ENCODE measurements at places on chromosomes 2 and 18.
A peak's percentile ranks its signal among the peaks of the same experiment; 100 is the strongest.

GRCh38 chr2:168699844-168700417, 102.5 kb upstream of the NOSTRIN start:
- peak; percentile 71 for DNase-seq

- no peak for DNase-seq
Measured at GRCh38 chr18:13382954-13383827, 164.6 kb downstream of the LDLRAD4 start.

- DNase-seq = peak; percentile 97
Measured at GRCh38 chr2:61144697-61145268, 17.2 kb upstream of the C2orf74 start.

DNA sequence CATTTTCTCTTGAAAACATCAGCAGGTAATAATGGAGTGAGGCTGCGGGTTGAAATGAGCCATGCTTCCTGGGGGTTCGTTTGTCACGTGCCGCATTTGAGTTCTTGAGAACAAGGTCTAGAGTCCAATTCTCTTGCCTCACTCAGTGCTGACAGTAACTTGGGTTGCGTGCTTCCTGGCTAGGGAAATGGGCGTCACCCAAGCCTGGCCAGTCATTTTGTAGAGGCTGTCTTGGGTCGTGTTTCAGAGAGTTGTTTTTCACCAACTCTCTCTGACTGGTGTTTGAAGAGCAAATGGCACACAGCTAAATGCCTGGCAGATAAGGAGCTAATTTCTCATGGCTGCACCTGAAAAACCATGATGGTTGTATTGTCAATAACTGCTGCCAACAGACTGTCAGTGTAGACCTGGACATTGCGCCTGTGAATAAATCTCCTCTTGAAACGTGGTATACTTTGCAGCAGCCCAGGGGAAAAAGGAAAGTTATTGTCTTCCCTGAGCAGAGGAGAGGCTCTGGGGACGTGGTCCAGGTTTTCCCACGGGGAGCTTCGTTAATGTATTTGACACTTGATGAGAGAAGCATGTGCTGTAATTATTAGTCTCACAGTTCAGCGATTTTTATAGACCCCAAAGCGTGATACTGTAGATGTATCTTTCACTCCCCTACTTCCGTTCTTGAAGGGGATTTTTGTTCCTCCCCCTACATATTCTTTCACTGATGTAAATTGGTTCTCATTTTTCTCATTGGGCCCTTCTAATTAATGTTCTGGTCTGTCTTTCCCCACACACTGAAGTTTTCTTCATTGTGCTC, 196.0 kb downstream of the FHOD3 start:
- DNase-seq = no peak

- no peak for DNase-seq
Measured at GRCh38 chr2:54114936-54115283, 505 bp upstream of the ACYP2 start.

DNA sequence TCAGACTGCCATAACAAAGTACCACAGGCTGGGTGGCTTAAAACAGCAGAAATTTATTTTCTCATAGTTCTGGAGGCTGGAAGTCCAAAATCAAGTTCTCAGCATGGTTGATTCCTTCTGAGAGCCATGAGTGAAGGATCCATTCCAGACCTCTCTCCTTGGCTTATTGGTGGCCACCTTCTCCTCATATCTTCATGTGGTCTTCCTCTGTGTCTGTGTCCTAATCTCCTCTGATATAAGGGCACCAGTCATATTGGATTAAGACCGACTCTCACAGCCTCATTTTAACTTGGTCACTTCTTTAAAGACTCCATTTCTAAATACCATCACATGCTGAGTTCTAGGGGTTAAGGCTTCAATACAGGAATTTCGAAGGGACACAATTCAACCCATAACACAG, 65.1 kb downstream of the CFAP221 start:
- no peak for DNase-seq

GRCh38 chr2:181407171-181407570, 50.0 kb upstream of the ITGA4 start:
- peak; percentile 14 for DNase-seq

GRCh38 chr18:6054256-6054842, 159.0 kb upstream of the TMEM200C start:
- DNase-seq = no peak

- no peak for DNase-seq
Measured at GRCh38 chr2:181602017-181602416, 54.9 kb downstream of the CERKL start.

DNA sequence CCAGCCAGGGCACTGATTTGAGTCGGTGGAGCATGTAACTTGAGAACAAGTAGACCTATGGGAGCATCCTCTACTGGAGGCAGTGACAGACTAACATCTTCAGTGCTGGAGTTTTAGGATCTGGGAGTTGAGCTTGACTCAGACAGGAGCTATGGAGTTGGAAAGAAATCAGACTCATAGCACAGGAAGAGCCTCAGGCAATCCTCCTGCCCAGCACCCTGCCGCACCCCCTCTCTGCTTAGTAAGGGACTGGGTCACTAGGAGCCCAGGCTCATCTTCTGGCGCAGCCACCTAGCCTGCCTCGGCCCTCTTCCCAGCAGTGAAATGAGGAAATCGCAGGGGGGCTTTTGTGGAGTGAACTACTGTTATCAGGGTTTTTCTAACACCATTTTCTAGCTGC, 3.6 kb downstream of the ARID5A start:
- no peak for DNase-seq

- no peak for DNase-seq
Measured at GRCh38 chr18:32624182-32624723, 148.6 kb downstream of the KLHL14 start.

- peak; percentile 21 for DNase-seq
Measured at GRCh38 chr18:67417864-67418523, 98.5 kb downstream of the DSEL start.

DNA sequence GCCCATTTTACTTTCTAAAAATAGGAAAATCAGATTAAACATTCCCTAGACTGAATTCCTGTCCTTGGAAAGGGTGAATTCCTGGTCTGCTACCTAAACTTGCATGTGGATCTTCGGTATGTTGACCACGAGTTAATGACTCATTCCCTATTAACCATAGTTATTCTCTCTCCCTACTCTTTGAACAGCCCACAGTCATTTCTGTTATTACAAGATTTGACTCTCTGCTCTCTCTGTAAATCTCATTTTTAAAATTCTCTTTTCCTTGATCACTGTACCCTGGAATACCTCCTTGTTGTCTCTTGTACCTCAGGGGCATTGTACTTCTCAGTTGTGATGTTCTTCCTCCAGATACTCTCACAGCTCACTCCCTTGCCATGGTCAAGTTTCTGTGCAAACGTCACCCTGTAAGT, 92.0 kb upstream of the GULP1 start:
- no peak for DNase-seq

GRCh38 chr2:12720278-12720620, 3.5 kb downstream of the TRIB2 start:
- no peak for DNase-seq

- DNase-seq = no peak
Measured at GRCh38 chr2:219416938-219417337, 1.2 kb upstream of the DES start.

GRCh38 chr18:79855147-79855933, 57.6 kb downstream of the KCNG2 start:
- DNase-seq = no peak

DNA sequence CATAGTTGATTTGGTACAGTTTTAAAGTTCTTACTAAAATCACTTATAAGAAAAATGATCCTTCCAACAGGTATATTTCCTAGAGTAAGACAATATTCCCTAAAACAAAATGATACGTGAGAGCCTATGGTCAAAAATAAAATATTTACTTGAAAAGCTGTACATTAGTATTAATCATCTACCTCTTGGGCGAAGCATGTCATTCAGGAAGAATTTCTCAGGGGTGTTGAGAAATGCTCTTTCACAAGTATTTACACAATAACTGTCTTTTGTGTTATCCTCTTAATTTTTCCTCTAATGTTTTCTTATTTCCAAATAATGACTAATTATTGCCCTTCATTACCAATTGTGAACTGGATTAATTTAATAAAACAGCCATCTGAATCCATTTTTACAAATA, 466.3 kb downstream of the SATB2 start:
- no peak for DNase-seq

DNA sequence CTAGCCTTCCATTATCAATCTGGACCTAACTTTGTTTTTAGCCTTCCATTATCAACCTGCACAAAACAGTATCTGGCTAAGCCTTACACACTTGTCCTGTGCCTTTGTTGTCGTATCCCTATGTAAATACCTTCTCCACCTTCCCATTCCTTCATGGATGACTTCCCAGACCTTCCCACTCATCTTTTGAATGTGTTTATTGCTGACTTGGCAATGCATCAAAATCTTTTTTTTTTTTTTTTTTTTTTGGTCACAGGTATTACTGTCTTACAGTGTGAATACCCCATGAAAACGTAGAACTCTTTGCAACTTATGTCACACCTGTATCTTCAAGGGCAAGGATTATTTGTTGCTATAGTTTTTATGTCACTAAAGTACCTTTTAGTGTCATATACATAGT, 25.7 kb downstream of the RPE start:
- DNase-seq = no peak

GRCh38 chr2:218892693-218893348, 12.2 kb downstream of the WNT10A start:
- DNase-seq = peak; percentile 27

- DNase-seq = peak; percentile 55
Measured at GRCh38 chr2:156332284-156332533, 312 bp downstream of the NR4A2 start.

DNA sequence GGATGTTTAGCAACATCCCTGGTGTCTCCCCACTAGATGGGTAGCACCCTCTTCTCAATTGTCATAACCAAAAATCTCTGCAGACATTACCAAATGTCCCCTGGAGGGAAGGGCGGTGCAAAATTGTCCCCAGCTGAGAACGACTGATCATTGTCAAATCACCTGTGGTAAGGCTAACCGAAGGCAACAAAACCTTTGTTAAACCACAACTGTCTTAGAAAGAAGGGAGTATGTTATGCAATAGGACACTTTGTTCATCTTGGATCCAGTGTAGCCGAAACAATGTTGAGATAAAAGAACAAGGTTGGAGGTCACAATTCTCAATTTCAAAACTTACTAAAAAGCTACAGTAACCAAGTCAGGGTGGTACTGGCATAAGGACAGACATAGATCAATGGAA, 50.3 kb upstream of the ST3GAL5 start:
- DNase-seq = no peak

DNA sequence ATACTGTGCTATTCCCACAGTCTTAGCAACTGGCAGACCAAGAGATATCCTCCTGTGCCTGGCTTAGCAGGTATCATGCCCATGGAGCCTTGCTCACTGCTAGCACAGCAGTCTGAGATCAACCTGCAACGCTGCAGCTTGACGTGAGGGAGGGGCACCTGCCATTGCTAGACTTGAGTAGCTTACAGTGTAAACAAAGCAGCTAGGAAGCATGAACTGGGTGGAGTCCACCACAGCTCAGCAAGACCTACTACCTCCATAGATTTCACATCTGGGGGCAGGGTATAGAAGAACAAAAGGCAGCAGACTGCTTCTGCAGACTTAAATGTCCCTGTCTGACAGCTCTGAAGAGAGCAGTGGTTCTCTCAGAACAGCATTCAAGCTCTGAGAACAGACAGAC, 74.8 kb downstream of the AKAIN1 start:
- no peak for DNase-seq

DNA sequence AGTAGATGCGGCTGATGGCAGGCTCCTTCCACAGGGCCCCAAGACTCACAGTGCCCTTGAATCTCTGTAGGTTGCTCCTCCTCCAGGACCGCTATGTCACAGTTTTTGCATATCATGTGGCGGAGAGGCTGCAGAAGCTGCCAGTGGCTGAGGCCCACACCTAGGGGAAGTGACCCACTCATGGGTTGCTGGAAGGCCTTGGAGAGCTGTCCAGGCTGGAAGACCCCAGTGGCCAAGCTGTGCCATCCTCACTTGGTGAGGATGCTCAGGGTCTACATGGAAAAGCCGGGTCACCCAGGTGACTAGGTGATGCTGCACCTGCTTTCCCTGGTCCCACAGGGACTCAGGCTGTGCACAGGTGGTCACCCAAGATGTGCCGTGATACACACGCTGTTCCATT, 90.6 kb downstream of the SEPTIN10 start:
- no peak for DNase-seq

DNA sequence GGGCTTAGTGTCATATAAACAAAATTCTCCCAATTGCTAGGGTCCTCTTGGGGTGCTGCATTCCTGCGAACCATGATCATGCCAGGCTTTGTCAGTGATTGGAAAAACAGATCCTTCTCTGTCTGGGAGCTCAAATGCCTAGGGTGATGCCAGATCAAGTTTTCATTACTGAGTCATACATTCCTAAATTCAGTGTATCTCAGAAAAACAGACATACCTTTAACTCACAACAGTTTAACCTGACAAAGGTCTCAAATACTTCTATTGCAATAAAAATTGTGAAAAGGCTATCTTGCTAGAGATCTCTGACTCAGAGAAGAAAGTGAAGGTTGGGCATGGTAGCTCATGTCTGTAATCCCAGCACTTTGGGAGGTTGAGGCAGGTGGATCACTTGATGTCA, 86.9 kb downstream of the SH3YL1 start:
- no peak for DNase-seq

- DNase-seq = no peak
Measured at GRCh38 chr2:41940745-41941063, 107.1 kb upstream of the PKDCC start.

DNA sequence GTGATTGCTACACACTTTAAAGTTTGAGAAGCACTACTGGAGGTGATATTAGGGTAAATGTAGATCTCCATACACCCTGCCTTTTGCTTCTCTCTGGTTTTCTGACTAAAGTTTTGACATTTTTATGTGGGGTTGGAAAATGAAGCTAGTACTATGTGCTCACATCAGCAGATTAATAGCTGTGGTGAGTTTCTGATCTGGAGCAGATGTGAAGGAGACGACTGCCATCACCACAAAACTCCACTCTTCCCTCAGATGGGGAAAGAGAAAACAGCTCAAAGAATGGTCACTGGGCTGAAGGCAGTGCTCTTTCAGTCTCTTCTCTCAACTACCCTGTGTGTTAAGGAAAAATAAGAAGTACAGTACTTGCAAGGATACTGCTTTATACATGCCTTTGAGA, 37.2 kb downstream of the PLEKHA3 start:
- no peak for DNase-seq

- no peak for DNase-seq
Measured at GRCh38 chr2:240237609-240238174, 97.2 kb upstream of the OTOS start.

DNA sequence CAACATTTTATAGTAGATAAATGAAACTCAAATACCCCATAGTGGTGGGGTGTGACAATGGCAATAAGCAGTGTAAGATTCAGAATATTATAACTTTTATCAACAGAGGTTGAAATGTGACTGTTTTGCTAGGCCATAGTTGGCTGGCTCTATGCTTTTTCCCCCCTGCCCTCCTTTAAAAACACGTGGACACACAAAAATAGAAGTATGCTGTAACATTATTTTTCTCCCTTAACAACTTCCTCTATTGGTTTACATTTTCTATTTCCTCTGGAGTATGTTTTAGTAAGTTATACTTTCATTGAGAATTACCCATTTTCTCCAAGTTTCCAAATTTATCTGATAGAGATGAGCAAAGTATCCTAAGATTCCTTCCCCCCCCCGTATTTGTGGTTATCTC, 31.1 kb downstream of the NDUFAF7 start:
- no peak for DNase-seq

All from pons (tissue), 1 donor.